ENCODE measurements at places on chromosomes 7 and 10.

- no peak for DNase-seq
Observed at GRCh38 chr7:39808796-39809481, 141.1 kb upstream of the CDK13 start.

DNA sequence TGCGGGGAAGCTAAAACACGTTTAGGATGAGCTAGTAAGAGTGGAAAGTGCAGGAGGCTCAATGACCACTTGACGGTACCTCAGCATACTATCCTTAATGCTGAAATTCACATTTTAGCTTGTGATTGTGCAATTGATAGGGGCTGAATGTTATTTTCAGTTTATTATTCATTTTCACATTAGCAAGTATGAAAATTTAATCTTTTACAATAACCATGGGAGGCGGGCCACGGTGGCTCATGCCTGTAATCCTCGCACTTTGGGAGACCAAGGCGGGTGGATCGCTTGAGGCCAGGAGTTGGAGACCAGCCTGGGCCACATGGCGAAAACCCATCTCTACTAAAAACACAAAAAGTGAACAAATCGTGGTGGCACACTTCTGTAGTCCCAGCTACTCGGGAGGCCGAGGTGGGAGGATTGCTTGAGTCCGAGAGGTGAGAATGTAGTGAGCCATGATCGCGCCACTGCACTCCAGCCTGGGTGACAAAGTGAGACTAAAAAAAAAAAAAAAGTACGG lies 22.0 kb upstream of the ANLN start:
- no peak for DNase-seq

GRCh38 chr7:69749994-69750393 lies 151.7 kb downstream of the AUTS2 start:
- DNase-seq = no peak

DNA sequence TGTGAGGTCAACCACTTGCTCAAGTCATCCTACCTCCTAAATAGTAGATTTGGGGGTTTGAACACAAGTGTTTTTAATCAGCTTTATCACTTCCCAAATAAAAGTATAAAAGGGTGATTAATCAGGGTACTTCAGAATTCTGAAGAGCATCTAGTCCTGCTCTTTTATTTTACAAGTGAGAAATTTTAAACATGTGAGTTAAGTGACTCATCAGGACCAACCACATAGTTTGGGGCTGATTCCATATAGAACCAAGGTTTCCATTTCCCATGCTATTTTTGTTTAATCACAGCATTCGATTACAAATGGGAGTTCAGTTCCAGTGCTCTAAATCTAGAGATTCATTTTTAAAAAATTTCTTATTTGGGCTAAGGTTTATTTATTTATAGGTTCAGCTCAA lies 113.4 kb downstream of the GPR158 start:
- DNase-seq = no peak

GRCh38 chr7:116942504-116942903 lies 10.8 kb upstream of the ST7 start:
- no peak for DNase-seq

GRCh38 chr7:1012004-1012715 lies 29.2 kb downstream of the CYP2W1 start:
- DNase-seq = no peak

DNA sequence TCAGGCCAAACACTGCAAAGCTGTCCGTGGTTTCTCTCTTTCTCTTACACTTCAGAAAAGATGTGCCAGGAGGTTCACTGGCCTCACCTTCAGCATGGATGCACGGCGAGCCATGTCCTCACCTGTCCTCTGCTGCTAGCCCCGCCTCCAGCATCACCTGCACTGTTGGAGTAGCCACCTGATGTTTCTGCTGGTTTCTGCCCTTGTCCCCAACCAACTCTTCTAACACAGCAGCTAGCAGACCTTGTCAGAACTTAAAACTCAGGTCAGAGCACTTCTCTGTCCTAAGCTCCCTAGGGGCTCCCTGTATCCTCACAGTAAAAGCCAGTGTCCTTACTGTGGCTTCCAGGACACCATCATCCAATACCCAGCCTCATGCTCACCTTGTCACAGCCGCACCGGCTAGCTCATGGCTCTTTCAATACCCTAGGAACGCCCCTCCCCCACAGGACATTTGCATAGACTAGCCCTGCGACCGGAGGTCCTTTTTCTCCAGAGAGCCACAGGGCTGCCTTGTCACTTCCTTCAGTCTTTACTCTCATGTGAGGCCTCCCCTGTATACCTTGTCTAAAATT lies 15.2 kb downstream of the PALD1 start:
- no peak for DNase-seq

DNA sequence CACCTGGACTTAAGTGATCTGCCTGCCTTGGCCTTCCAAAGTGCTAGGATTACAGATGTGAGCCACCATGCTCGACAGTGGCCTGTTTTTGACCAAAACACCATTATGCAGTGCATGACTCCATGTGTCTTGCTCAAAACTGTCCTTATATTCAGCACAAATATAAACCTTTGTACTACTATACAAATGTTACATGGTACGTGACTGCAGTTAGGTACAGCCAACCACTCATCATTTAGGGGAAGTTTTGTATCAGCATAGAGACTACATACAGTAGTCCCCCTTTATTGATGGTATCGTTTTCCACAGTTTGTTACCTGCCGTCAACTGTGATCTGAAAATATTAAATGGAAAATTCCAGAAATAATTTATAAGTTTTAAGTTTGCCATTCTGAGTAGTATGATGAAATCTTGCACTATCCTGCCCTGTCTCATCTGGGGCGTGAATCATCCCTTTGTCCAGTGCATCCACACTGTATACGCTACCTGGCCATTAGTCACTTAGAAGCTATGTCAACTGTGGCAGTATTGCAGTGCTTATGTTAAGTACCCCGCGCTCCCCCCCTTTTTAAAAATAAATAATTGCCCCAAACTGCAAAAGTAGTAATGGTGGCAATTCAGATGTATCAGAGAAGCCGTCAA lies 23.3 kb upstream of the ZNF282 start:
- no peak for DNase-seq

- DNase-seq = no peak
Observed at GRCh38 chr7:155752756-155753445, 59.4 kb downstream of the SHH start.

- DNase-seq = no peak
Observed at GRCh38 chr7:17626235-17626634, 314.1 kb downstream of the SNX13 start.

DNA sequence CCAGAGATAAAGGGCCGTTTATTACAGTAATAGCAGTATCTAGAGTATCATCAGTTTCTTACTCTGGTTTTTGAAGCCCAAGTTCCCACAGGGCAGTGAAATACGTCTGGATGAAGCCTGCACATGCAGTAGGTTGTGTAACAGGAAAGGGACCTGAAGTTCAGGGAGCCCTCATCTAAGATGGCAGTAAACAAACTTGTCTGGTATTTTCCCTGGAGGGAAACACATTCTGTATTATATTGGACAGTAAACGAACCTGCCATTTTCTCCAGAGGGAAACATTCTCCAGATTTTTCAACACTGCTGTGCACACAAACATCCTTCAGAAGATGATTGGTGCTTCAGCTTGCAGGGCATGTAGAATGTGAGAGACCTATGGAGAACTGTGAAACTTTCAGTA lies 189.9 kb downstream of the TFEC start:
- DNase-seq = no peak

DNA sequence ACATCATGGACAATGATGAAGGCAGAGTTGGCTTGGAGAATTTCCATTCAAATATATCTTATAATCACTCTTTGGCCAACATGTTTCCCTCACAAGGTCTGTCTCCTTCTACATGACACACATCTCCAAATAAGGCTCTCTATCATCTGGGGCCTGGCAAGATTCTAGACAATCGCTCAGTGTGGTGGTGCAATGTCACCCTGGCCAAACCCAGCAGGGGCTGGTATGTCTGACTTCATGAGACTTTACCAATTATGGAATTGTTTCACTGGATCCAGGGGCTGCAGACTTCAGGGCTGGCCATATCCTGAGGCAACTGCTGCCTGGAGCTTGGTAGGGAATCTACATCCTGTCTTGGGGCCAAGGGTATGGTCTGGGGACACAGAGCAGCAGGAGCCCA lies 319.0 kb downstream of the PLXNA4 start:
- DNase-seq = no peak

GRCh38 chr10:69826789-69827554 lies 25.3 kb downstream of the COL13A1 start:
- no peak for DNase-seq

GRCh38 chr10:26335574-26336093 lies 102.5 kb upstream of the APBB1IP start:
- no peak for DNase-seq

DNA sequence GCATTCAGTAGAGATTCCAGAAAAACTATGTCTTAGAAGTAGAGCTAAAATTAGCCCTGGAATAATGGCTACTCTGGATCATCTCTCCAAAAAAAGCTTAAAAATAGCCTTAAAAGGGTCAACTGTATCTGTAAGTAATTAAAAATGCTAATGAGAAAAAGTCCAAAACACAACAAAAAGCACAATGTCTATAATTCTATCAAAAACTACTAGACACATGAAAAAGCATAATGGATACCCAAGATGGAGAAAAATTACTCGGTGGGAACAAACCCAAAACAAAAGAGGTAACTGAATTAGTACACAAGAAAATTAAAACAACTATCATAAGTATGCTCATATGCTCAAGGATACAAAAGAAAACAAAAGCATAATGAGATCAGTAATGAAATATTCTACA lies 15.4 kb downstream of the ORC5 start:
- no peak for DNase-seq

DNA sequence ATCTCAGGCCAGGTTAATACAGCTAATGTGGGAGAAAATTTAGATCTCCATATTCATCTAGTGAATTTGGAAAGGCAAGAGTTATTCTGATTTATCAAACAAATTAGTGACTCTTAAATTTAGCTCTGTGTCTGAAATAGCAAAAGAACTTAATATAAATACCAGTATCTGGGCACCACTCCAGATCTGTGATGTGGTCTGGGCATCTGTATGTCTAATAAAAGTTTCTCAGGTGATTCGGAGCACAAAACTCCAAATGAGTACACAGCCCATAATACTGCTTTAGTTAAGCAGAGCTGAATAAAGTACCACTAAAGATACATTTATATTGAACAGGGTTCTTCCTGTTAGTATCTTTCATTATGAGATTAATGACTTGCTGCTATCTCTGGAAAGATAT lies 261.4 kb downstream of the BAMBI start:
- DNase-seq = no peak

DNA sequence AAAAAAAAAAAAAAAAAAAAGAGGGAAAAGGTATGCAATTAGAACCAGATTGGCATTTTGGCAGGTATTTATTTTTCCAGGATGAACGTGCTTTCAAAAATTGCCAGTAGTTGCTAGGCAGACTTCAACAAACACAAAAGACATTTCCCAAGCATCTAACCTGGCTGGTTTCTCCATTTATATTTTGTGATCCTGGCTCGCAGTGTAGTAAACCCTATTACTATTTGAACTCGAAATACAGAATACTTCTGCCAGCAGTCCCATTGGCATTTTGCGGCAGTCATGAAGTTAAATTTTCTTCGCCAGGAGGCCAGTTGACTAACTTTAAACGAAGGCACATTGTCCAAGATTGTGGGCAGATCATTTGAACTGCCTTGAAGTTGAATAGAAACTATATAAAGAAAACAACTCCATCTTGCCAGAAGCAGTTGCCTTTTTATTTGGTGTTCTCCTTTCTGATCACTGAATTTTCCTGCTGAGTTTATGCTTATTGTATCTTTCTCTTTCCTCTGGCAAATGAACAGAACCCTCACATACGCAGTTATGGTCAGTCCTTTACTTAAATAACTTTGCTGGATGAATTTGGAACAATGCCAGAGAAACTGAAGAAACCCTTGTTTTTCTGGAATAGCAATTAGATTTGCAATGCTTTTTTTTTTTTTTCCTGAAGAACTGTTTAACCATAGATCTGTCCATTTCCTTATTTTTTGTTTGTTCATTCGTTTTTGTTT lies 132.9 kb downstream of the BICC1 start:
- no peak for DNase-seq

GRCh38 chr10:59626523-59626869 lies 83.2 kb downstream of the SLC16A9 start:
- DNase-seq = no peak

- no peak for DNase-seq
Observed at GRCh38 chr10:89706011-89706410, 4.6 kb downstream of the KIF20B start.

DNA sequence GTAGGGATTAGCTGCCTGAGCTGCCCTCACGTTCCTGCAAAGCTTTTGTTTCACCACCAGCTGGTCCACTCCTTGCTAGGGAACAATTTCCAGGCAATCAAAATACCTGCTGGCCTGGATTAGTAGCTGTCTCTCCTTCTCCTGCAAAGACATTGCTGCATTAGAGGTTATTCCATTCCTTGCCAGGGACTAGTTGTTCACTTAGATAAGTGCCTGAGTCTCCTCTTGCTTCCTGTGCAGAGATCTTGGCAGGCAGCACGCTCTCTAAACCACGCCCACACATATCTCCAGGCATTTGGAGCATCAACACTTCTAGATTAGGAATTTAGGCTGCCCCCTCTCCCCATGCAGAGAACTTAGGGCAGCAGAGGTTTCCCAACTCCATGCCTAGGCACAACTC lies 150.4 kb upstream of the SMIM30 start:
- no peak for DNase-seq

DNA sequence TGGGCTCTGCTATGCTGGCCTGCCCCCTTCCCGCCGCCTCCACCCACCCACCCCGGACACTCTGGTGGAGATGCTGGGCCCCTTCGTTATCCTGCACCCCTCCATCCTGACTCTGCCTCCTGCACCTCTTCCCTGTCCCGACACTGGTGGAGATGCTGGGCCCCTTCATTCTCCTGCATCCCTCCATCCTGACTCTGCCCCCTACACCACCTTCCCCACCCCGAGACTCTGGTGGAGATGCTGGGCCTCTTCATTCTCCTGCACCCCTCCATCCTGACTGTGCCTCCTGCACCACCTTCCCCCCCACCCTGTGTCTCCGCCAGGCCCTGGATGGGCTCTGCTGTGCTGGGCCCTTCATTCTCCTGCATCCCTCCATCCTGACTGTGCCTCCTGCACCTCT lies 15.0 kb downstream of the IDI2 start:
- no peak for DNase-seq

- DNase-seq = no peak
Observed at GRCh38 chr10:72124989-72125388, 36.6 kb upstream of the SPOCK2 start.

DNA sequence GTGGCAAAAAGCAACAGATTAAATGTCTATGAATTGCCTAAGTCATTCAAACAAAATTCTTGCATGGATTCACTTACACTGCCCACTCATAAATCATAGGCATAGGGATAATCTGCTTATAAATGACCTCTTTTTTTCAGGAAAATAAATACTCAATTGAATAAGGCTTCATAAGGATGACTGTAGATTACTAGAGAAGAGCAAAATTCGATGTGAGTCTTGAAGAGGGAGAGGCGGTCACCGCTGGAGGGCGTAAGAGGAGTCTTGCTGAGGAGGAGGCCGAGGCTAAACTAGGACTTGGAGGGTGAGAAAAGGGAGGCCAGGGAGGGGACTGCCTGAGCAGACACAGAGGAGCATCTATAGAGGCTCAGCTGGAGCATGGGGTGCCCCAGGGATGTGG lies 135.4 kb upstream of the RSU1 start:
- DNase-seq = no peak

GRCh38 chr10:53396876-53397275 lies 624.3 kb upstream of the MBL2 start:
- no peak for DNase-seq
